ENCODE measurements at places on chromosomes 2 and 18.

DNA sequence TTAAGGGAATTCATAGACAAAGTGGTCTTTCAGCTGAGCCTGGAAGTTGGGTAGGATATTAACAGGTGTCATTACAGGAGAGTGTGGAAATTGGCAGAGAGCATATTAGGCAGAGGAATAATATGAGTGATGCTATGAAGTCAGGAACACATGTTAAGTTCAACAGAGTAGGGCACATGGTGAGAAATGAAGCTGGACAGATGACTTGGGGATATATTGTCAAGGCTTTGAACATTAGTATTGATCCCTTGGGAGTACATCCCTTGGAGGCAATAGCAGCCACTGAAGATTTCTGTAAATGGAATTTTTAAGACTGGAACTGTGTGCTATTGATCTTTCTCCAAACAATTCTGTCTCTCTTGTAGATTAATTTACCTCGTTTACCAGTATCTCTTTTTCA, 170.7 kb downstream of the SCG2 start:
- no peak for DNase-seq

DNA sequence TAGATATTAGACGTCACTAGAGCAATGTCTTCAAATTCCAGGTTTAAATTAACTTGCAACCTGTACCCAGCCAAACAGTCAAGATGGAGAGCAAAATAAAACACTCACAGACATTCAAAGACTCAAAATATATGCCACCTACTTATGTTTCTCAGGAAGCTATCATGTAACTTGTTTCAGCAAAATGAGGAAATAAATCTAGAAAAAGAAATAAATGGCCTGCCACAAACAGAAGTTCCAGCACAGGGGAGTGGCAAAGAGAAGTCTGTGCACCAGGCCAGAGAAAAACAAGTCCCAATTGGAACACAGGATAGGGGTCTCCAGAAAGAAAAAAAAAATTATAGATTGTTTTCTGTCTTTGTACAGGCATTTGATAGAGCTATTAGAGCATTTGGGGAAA, 96.7 kb downstream of the LRP2 start:
- no peak for DNase-seq

DNA sequence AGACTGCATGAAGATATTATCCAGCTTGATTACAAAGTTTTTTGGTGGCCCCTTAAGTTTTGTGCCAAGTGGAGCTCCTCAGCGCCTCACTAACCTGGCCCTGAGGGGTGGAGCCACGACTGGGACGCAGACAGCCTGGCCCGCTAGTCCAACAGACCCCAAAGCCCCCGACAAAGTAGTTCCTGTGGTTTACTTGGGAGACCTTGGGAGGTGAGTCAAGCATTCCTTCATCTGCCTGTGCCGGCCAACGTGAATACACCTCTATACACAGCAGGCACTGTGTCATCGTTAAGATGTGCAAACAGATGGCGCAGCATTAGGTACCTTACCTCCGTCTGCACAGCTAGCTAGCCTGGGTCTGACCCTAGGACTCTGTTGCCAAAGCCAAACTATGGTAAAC, 55.0 kb upstream of the LAMA1 start:
- DNase-seq: no peak

DNA sequence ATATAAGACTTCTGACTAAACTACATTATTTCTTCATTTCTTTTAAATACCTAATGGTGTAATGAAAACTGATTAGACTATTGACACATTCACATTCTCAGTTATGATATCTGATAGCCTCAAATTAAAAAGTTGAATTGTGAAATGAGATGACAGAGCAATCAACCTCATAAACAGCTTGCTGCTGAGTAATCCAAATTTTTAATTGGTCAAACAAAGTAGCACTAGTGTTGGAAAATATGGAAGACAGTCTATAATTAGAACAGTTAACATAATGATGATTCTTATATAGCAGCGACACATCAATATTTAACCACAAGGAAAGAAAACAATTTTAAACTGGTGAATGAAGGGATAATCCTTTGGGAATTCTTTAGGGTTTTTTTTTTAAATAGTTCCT, 91.9 kb upstream of the LRP1B start:
- no peak for DNase-seq

DNA sequence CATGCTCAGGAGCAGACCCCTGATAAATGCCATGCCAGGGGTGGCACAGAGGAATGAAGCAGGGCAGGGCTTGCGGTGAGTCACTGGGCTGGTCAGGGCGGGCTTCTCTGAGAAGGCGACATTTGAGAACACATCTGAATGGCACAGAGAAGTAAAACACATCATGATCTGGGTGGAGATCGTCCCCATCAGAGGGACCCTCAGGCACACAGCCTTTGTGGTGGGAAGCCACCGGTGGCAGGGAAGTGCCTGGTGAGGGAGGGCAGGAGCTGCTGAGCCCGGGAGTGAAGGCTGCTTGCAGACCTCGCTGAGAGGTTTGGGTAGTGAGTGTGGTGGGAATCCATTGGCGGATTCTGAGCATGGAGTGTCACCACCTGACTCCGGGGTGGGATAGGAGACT, 44.5 kb downstream of the DCDC2C start:
- no peak for DNase-seq

GRCh38 chr2:60509066-60509465, 44.4 kb downstream of the BCL11A start:
- no peak for DNase-seq

GRCh38 chr2:27016801-27017325, 15.9 kb upstream of the TMEM214 start:
- DNase-seq: peak; percentile 24

- no peak for DNase-seq
Observed at GRCh38 chr2:3175568-3175955, 202.1 kb downstream of the EIPR1 start.

- DNase-seq: no peak
Observed at GRCh38 chr2:61962095-61962984, 56.9 kb downstream of the COMMD1 start.

DNA sequence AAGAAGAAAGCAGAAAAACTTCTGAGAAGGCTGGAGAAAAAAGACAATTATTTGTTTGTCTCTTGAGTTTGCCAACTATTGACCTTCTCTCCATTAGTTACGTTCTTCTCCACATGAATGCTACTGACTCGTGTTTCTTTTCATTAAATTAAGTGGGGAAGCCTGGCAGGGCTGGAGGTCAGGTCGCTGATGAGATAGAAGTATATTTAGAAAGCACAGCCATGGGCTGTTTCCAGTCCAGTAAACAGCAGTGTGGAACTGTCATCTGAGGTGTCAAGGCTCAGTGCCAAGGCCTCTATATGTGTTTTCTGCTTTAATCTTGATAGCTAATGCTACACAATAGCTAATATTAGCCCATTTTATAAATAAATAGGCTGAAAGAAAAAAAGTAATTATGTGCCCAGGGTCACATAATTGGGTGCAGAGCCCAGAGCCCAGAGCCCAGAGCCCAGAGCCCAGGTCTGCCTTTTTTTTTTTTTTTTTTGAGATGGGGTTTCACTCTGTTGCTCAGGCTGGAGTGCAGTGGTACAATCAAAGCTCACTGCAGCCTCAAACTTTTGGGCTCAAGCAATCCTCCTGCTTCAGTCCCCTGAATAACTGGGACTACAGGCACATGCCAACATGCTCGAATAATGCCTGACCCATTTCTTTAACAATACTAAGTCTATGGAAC, 6.3 kb downstream of the MSGN1 start:
- DNase-seq: no peak
